ENCODE measurements at places on chromosomes 12 and 14.

DNA sequence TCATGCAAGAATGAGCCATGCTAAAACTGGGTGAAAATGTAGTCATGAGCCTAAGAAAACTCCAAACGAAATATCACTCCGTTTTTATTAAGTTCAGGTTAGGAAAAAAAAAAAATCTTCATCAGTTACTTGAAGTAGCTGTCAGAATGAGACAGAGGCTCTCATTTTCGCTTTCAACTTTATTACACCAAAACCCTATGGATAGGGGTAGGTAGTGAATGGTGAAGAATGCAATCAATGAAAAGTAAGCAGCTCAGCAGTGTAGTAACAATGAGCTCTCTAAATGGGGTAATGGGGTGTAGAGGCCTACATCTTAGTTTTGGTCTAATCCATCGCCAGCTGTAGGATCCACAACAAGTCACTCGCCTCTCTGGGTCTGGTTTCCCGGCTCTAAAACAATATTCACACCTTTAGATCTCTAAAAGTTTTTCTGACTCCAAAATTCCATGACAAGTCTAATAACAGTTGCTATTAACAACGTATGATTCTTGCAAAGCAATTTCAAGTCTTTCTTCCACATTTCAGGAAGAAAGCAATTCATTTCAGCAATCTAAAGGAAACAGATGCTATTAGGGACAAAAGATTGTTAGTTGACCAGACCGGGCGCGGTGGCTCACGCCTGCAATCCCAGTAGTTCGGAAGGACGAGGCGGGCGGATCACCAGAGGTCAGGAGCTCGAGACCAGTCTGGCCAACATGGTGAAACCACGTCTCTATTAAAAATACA, 1.7 kb downstream of the BTBD7 start:
- no peak for DNase-seq

- no peak for DNase-seq
Observed at GRCh38 chr12:13022851-13023271, 21.3 kb upstream of the FAM234B start.

- no peak for DNase-seq
Observed at GRCh38 chr12:1588575-1588947, 5.8 kb downstream of the FBXL14 start.

- peak; percentile 64 for DNase-seq
Observed at GRCh38 chr14:64760916-64761315, 56.7 kb downstream of the PLEKHG3 start.

DNA sequence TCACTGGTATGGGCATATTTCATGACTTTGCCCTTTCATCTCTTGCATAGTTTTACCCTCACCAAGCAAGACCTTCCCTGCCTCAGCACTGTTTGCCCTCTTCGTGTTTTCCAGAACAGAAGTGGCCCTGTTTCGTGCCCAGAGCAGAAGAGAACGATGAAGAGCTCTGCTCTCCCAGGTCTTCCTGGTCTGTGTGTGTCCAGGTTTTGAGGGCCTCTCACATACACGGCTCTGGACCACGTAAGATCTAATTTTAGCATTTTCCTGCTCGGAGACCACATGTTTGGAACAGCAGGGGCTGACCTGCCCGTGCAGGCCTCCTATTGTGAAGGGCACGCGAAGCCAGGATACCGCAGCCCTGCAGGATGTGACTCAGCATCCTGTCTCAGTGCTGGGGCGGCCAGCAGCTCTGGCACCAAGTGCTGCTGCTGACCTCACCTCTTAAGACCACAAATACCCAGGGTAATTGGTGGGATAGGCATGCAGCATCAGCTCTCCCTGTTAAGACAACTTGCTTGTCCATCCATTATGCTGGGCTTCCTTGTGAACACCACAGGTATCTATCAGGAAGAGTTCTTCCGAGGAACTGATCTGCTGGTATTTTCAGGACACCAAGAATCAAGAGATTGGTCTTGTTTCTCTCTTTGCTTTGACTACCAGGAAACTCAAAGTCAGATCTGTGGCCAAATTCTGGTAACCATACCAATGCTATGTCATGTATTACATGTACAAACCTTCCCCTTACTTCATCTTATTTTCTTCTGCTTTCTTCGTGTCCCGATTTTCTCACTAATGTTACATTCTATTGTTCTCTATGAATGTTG, 19.0 kb downstream of the SSH1 start:
- peak; percentile 13 for DNase-seq

DNA sequence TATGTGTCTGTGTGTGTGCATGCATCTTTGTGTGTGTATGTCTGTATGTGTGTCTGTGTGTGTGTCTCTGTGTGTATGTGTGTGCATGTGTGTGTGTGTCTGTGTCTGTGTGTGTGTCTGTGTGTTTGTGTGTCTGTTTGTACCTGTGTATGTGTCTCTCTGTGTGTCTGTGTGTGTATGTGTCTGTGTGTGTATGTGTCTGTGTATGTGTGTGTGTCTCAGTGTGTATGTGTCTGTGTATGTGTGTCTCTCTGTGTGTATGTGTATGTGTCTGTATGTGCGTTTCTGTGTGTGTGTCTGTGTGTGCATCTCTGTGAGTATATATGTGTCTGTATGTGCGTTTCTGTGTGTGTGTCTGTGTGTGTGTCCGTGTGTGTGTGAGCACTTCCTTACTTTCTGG, 39.6 kb upstream of the SMOC1 start:
- DNase-seq: no peak

GRCh38 chr14:58887931-58888330, 250.2 kb downstream of the DACT1 start:
- no peak for DNase-seq

DNA sequence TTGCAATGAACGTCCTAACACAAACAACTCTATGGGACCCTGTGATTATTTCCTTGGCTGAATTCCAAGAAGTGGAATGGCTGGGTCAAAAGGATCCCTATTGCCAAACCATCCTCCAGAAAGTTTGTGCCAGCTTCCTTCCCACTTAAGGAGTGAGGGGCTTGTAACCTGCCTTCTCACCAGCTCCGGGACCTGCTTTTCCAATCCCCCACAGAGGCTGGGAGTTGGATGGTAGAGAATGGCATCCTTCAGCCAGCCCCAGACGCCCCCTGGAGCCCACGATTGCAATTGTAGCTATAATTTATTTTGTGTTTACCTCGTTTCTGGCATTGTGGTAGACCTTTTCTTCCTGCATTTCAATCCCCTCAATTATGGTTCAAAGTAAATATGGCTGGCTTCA, 9.7 kb upstream of the ZDHHC22 start:
- peak; percentile 30 for DNase-seq

GRCh38 chr12:24944601-24944975, 4.3 kb downstream of the BCAT1 start:
- no peak for DNase-seq

GRCh38 chr14:51533872-51534553, 117.7 kb upstream of the FRMD6 start:
- DNase-seq: no peak

- DNase-seq: no peak
Observed at GRCh38 chr12:15168026-15168678, 53.1 kb downstream of the RERG start.

DNA sequence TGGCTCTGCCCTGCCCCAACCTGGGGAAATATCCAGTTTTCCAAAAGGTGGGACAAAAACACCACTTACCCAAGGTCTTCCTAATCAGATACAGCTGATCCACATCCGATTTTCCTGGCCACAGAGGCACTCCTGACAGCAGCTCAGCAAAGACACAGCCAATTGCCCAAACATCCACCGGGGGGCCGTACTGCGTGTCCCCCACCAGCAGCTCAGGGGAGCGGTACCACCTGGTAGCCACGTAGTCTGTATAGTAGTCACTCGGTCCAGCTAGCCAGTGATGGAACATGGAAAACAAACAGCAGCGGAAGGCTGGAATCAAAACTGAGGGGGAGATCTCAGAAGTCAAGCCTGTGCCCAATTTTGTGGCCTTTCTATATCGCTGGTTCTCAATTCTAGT, 28.8 kb downstream of the DMAC2L start:
- no peak for DNase-seq

DNA sequence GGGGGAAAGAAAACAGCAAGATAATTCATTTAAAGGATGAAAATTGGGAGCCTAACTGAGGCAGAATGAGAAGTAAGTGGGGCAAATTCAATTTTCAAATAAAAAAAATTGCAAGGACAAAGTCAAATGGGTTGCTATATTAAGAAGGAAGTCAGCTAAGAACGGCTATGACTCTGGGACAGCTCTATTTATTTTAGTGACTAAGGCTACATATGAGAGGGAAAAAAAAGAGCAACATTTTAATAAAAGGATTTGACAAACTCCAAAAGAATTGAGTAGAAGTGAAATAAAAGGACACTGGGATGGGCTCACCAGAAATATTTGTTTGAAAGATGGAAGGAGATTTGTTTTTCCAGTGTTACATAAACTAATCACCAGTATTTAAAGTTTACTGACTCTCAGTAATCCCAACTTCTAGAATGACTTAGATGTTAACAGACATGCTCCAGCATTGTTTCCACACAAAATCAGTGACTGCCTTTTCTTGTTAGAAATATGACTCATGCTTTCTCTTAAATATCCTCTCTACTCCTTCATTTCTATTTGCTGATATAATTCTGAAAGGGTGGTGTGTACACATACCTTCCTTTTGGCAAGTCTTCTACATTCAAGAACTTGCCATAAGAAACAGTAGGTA, 198.5 kb downstream of the SLC25A21 start:
- no peak for DNase-seq

GRCh38 chr14:43651896-43652295, 855.2 kb downstream of the FSCB start:
- DNase-seq: no peak

DNA sequence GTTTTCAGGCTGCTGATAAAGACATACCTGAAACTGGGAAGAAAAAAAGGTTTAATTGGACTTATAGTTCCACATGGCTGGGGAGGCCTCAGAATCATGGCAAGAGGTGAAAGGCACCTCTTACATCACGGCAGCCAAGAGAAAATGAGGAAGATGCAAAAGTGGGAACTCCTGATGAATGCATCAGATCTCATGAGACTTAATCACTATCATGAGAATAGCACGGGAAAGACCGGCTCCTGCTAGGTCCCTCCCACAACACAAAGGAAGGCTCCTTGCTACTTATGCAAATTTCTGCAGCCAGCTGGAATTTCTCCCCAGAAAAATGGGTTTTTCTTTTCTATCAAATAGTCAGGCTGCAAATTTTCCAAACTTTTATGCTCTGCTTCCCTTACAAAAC, 174.1 kb upstream of the RMST start:
- DNase-seq: no peak

DNA sequence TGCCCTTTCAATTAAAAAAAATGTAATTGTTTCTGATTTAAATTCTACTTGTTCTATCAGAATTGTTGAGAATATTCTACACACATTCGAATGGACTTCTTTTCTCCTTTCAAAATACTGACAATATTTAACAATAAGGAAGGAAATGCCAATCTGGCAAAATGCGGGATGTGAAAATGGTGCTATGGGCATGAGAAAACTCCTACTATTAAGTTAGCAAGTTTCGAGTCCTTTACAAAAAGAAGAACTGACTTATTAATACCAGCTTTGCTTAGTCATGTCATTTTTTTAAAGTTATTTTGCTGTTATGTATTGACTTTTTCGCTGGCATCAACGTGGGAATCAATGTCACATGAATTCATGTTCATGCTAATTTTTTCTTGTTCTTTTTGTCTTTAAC, 31.7 kb upstream of the ARL1 start:
- DNase-seq: no peak

- DNase-seq: no peak
Observed at GRCh38 chr14:73576391-73576790, 7.4 kb downstream of the ACOT2 start.
